ENCODE measurements at places on chromosomes 6 and 20. TPM values are rescaled to one million over a fixed set of nuclear protein-coding genes. Genes with fewer than 3 reads are reported as not detected.

Gene CTAGE9
- total RNA-seq = not detected

DNA sequence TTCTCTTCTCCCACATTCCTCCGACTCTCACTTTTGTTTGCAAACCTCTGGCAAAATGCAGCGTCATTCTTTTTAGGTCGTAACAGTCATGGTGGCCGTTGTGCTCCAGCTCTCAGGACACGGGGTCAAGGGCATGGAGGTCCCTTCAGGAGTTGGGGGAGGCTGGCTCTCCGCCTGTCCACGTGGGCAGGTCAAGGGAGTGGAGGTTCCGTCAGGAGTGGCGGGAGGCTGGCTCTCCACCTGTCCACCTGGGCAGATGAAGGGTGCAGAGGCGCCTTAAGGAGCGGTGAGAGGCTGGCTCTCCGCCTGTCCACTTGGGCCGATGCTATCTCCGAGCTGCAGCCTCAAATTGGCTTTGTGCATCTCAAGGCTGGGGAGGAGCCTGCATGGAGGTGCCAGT is 98.0 kb downstream of the ERMARD start:
- DNase-seq = peak; percentile 18

Gene FNDC1
- total RNA-seq = 13.7 TPM

DNA sequence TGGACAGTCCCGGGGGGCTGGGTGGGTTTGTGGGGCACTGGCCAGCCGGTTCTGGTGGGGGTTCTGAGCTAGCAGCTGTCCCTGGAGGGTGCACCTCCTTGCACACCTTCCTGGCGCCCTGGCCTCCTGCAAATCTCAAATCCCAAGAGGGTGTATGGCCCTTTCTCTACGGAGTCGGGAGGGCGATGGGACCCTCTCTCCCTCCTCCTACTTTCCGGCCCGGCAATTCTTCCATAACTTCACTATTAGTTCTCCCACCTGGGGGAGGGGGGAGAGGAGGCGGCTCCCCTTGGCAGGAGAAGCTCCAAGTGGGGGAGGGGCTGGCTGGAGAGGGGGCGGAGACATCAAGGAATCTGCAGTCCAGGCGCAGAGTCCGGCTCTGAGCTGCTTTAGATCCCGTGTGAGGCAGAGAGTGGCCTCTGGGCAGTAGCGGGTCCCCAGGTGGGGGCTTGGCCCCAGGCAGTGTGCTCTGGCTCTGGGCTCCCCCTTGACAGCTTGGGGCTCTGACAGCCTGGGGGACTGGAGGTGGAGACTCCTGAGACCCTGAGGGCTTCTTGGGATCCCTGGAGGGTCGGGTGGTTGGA is 1.4 kb upstream of the LAMA5 start:
- DNase-seq = no peak

Gene NHLRC1
- total RNA-seq = 1.8 TPM

Gene OR2J3
- not detected for total RNA-seq

GRCh38 chr6:35293681-35294080 is 3.9 kb upstream of the DEF6 start:
- DNase-seq = no peak

GRCh38 chr6:37399795-37400490 is 33.1 kb upstream of the CMTR1 start:
- DNase-seq = no peak

Gene OR2B2
- not detected for total RNA-seq

Measured in sciatic nerve (tissue), 2 donors.